ENCODE measurements at places on chromosomes 7 and 10.

GRCh38 chr10:70256463-70256862 is 23.2 kb upstream of the PPA1 start:
- no peak for DNase-seq

GRCh38 chr10:88668465-88668864 is 4.2 kb downstream of the LIPF start:
- DNase-seq: no peak

GRCh38 chr10:77289790-77290189 is 347.8 kb downstream of the KCNMA1 start:
- DNase-seq: no peak

DNA sequence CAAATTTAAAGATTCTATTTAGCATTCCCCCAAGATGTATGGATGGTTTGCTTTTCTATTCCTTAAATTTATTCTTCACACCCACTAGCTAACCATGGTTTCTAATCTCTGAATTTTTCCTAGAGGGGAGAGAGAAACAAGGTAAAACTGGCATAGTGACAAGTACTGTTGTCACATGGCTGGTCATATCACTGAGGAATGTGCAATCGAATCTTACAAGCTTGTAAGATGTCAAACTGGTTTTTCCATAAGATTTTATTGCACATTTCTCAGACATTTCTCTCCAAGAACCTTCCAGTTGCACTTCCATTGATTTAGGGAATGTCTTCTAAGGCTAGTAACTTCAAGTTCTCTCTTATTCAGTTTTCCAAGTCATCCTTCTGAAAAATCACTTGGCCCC is 89.8 kb downstream of the MBL2 start:
- DNase-seq: no peak

GRCh38 chr10:78952686-78953085 is 116.1 kb upstream of the ZMIZ1 start:
- DNase-seq: no peak
